ENCODE measurements at places on chromosomes 1 and 21.

GRCh38 chr1:94011709-94012595 lies 102.7 kb upstream of the GCLM start:
- DNase-seq, result no peak

DNA sequence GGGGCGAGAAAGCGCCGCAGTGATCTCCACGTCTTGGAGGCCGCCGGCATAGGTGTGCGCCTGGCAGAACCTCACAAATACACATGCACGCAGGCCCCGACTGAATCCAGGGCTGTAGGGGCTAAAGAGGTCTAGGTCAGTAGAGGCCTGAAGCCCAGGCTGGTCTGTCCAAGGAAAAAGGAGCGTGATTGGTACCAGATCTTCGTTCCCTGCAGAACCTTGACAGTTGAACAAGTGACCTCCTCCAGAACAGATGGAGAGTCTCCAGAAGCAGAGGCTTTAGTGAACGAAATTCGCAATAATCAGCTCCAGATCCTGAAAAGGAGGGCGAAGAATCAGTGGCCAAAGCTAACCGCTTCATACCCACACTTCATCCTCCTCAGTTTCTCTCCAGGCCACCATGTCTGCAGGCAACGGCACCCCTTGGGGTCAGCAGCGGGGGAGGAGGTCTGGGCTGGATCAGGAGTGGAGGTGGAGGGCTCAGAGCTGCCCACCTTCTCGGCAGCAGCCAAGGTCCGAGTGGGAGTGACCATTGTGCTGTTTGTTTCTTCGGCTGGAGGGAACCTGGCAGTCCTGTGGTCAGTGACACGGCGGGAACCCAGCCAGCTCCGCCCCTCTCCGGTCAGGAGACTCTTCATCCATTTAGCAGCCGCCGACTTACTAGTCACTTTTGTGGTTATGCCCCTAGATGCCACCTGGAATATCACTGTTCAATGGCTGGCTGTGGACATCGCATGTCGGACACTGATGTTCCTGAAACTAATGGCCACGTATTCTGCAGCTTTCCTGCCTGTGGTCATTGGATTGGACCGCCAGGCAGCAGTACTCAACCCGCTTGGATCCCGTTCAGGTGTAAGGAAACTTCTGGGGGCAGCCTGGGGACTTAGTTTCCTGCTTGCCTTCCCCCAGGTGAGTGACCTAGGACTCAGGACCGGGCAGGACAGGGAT lies 749 bp upstream of the PEX11B start:
- peak; percentile 89 for DNase-seq

DNA sequence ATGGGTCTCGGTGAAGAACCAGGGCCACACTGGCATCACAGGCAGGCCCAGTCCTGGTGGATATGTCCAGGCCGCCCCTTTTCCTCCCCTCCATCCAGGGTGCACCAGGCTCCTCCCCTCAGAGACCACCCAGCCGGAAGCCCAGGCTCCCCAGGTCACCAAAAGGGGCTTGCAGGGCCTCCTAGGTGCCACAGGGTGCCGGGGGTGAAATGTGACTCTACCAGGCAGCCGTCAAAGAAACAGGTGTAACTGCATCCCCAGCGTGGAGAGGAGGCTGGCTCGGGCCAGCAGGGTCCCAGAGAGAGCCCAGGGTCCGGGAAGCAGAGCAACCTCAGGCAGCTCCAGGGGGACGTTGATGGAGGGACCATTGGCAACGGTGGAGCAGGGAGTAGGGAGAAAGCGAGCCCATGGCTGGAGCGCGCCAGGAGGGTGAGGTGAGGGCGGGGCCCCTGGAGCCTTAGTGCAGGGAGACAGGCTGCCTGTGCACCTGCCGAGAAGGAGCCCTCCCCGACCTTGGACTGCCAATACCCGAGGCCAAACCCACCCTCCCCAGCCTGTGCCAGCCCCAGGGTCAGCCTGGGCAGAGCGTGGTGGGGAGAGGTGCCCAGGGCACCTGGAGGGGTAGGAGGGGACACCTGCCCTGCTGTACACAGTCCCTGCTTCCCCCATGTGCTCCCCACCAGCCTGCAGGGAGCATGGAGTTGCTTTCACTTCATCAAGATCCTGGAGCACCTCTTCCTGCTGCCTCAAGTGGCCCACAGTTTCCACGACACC lies 48.3 kb upstream of the POFUT2 start:
- no peak for DNase-seq

GRCh38 chr1:235098991-235099390 lies 29.6 kb downstream of the TOMM20 start:
- DNase-seq, result no peak

DNA sequence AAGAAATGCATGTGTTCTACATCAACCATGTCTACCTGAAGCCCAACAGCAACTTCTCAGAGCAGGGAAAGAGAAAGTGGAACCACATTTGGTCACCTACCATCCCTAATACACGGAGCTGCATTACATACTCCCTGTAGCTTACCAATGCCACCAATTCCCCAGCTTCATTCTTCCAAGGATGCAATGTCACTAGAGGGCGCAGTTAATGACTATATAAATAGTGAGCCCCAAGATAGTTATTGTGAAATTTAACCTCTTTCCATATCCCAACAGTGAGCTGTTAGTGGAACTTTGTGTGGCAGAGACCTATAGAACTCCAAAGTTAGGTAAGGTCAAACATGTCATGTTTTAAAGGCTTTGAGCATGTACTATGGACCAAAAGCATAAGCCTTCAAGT lies 618.3 kb downstream of the SMYD3 start:
- DNase-seq, result peak; percentile 19

- DNase-seq, result peak; percentile 34
Observed at GRCh38 chr1:43968348-43968948, 1.4 kb upstream of the DPH2 start.
